ENCODE measurements at places on chromosomes 11 and 22. TPM values are rescaled to one million over a fixed set of nuclear protein-coding genes. Genes with fewer than 3 reads are reported as not detected.
A peak's percentile ranks its signal among the peaks of the same experiment; 100 is the strongest.

The CCDC73 gene
- total RNA-seq = 0.11 TPM

DNA sequence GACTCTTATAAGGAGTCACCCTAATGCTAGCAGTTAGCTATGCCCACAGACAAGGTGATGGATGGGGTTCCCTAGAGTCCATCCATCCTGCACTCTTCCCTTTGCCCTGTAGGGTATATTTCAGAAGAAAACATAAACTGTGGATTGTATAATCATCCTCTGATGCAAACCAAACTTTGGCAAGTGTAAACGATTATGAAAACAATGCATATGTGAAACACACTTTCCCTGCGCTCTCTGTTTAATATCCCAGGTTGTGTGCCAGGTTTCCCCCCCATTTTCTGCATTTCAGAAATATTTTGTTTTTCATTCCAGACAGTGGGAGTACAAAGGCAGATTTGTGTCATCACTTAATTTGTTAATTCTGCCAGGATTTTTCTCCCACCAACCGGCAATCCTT is 110.0 kb downstream of the LDLRAD3 start:
- no peaks in the 10 kb centered on the region for H3K27me3 ChIP-seq
- no peaks in the 10 kb centered on the region for H3K36me3 ChIP-seq
- H3K4me3 ChIP-seq = no peak overlapping the region
- no peak for DNase-seq
- no peaks in the 10 kb centered on the region for H3K4me1 ChIP-seq

GRCh38 chr11:126411971-126412381 is 56.5 kb downstream of the ST3GAL4 start:
- peaks cover 55% of the 10 kb centered on the region for H3K36me3 ChIP-seq
- no peak for DNase-seq
- H3K4me3 ChIP-seq = no peak overlapping the region
- H3K27me3 ChIP-seq = no peaks in the 10 kb centered on the region
- no peak overlapping the region for H3K27ac ChIP-seq

- H3K27me3 ChIP-seq = peaks cover 30% of the 10 kb centered on the region
- H3K36me3 ChIP-seq = no peaks in the 10 kb centered on the region
- DNase-seq = no peak
- H3K4me3 ChIP-seq = no peak overlapping the region
- H3K4me1 ChIP-seq = peaks cover 47% of the 10 kb centered on the region
These were observed 5.6 kb downstream of the OVOL1 start for GRCh38 chr11:65792456-65792855.

The SMTNL1 gene
- not detected for total RNA-seq

The MAPK8IP2 gene
- 2.1 TPM for total RNA-seq

The API5 gene
- total RNA-seq = 59.0 TPM

DNA sequence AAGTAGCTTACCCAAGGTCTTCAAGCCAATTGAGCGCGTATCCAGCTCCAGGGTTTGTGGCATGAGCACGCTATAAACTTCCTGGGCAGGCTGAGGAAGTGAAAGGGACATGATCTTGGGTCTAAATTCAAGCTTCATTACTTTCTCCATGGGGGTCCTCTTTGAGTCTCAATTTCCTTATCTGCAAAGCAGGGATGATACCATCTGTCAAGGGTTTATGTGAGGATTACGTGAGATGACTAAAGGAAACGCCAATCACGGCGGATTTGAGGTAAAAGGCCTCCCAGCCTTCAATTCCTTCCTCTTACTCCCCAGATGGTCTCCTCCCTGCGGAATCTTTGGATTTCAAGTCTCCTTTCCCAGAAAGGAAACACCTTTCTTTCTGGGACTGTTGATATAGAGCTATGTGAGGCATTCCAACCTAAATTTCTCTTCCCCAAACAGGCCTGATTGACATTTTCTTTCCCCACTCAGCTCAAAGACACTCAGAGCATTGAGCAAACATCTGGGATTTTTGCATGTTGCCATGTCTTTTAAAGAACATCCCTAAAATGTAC is 474.4 kb downstream of the INSC start:
- H3K27ac ChIP-seq = no peak overlapping the region
- no peaks in the 10 kb centered on the region for H3K36me3 ChIP-seq
- no peak overlapping the region for H3K4me3 ChIP-seq
- H3K4me1 ChIP-seq = no peaks in the 10 kb centered on the region
- no peak for DNase-seq

DNA sequence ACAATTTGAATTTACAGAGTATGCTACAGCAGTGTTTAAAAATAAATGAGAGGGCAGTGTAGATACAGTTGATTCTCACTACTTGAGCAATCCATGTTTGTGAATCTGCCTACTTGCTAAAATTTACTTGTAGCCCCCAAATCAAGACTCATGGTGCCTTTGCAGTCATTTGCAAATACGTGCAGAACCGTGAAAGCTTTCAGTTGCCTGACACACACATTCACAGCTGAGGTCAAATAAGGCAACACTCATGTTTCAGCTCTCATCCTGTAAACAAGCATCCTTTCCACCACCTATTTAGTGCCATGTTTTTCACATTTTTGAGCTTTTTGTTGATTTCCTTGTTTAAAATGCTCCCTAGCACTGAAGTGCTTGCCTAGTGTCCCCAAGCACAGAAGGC is 32.5 kb upstream of the RASL10A start:
- H3K4me3 ChIP-seq = no peak overlapping the region
- H3K27ac ChIP-seq = no peak overlapping the region
- peaks cover 58% of the 10 kb centered on the region for H3K36me3 ChIP-seq
- H3K27me3 ChIP-seq = no peaks in the 10 kb centered on the region
- DNase-seq = no peak

- peak overlapping the region; percentile 89 for H3K27ac ChIP-seq
- H3K36me3 ChIP-seq = no peaks in the 10 kb centered on the region
- H3K4me3 ChIP-seq = peak overlapping the region; percentile 60
- peaks cover 98% of the 10 kb centered on the region for H3K4me1 ChIP-seq
- no peak for DNase-seq
These were observed 16.1 kb upstream of the PIM3 start for GRCh38 chr22:49944399-49944891.

DNA sequence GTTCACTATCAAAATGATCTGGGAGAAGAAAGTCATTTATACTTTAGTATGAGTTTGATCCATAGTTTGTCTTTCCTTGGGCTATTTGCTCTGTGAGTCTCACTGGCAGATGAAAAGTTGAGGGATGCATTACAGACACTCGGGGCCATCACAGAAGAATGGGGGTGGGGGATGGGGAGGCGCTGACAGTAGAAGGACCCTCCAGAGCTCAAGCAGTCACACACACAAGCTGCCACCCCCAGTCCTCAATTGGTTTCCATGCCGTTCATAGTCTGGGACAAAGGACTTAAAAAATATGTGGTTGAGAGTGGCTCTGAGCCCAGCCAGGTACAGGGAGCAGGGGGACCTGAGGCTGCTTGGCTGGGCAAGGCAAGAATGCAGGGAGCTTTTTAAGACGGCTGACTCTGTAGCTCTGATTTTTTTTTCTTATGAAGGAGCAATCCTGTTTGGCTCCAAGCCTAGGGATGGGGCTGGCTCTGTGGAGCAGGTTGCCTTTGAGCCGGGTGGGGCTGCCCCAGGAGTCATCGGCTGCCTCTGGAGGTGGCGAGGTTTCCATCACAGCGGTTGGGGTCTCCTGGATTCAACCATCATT is 13.3 kb upstream of the ANO1 start:
- H3K36me3 ChIP-seq = no peaks in the 10 kb centered on the region
- DNase-seq = no peak
- H3K27ac ChIP-seq = no peak overlapping the region

- no peak within 1 kb of the TSS for H3K27ac ChIP-seq
- peaks cover 4% of the 10 kb centered on the region for H3K27me3 ChIP-seq
- DNase-seq = no peak
- no peaks in the 10 kb centered on the region for H3K36me3 ChIP-seq
These were observed at the start of gene PTPRJ for GRCh38 chr11:47980088-47980906. Gene PTPRJ (plus strand): TSS chr11:47980559. CDS start chr11:47980913, 354 bp downstream.

DNA sequence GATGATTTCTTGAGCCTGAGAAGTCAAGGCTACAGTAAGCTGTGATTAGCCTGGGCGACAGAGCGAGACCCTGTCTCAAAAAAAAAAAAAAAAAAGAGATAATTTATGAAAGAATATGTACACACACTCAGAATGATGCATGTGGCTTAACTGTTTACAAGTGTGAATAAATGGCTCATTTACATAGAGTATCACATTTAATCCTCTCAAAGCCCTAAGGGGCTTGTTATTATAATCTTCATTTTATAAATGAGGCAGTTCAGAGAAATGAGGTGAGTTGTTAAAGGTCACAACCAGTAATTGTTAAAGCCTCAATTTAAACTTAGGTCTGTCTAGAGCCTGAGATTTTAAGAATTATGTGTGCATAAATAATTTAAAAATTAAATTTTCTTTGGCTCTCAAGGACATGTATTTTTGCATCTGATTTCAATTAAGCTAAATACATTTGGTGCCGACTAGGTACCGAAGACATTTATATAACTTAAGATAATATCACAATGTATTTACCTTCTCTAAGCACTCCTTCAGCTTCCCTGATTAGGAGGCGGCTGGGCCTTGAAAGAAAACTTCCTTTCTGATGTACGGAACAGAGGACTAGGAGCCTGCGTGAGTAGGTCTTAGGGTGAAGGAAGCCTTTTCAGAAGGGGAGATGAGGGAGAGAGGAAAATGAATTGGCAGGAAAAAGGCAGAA is 28.5 kb upstream of the DDX6 start:
- H3K27me3 ChIP-seq = no peaks in the 10 kb centered on the region
- no peaks in the 10 kb centered on the region for H3K4me1 ChIP-seq

The MFNG gene
- total RNA-seq = 1.0 TPM

GRCh38 chr11:818396-819128 is at the start of gene PNPLA2:
Gene PNPLA2 (plus strand): TSS chr11:818914. CDS start chr11:819719, 805 bp downstream.
- peak; percentile 74 for DNase-seq
- peak within 1 kb of the TSS; percentile 98 for H3K4me3 ChIP-seq
- H3K36me3 ChIP-seq = peaks cover 10% of the 10 kb centered on the region
- no peaks in the 10 kb centered on the region for H3K27me3 ChIP-seq

The ARFIP2 gene
- total RNA-seq = 58.9 TPM

DNA sequence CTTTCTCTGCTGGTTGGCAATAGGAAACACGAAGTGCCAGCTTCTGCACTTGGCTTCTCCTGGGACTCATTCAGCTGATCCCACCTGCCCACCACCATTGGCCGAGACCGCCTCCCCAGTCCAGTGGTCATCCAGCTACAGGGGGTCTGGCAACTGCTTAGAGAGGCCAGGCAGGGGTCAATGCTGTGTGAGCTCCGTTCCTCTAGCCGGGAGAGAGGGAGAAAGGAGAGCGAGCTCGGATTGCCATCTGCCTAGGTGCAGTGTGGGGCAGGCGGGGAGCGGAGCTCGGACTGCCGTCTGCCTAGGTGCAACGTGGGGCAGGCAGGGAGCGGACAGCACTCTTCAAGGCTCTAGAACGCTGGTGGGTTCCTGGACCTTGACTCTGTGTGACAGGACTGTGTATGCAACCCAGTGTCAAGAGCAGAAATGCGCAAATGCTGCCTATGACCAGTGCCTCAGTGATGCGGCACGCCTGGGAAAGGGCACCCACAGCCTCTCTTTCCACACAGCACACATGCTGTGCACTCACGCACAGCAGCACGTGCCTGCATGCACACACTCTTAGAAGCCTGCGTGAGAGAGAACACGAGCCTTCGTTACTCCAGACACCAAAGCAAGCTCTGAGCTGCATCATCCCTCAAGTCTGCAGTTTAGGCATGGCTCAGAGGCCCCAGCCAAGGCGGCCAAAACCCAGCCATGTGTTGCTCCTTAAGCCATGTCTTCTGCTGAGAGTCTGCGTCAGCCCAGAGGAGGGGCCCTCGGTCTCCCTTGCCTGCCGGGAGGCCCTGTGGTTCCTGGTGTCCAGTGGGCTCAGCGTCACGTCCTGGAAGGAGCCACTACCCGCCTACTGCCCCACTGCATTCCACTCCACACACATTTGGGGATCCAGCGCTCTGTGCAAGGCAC is 26.8 kb upstream of the JAM3 start:
- no peaks in the 10 kb centered on the region for H3K4me1 ChIP-seq
- peaks cover 20% of the 10 kb centered on the region for H3K27me3 ChIP-seq

DNA sequence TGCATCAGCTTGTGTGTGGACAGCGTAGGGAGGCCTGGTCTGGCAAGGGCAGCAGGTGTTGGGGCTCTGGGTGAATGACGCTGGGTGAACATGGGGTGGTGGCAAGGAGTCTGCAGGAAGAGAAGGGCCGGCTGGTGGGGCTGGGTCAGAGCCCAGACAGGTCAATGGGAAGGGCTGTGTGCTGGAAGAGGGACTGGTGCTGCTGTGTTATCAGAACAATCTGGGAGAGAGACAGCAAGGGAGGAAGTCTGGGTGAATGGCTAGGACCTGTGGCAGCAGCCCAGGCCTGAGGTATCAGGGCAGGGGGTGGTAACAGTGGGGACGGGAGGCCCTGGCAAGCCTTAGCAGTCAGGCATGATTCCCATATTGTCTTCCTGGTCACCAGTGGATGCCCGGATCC is 206.7 kb downstream of the SNX19 start:
- no peak overlapping the region for H3K4me3 ChIP-seq
- H3K27ac ChIP-seq = no peak overlapping the region
- DNase-seq = no peak
- H3K4me1 ChIP-seq = no peaks in the 10 kb centered on the region
- H3K36me3 ChIP-seq = no peaks in the 10 kb centered on the region

- no peak for DNase-seq
- H3K27me3 ChIP-seq = no peaks in the 10 kb centered on the region
- no peaks in the 10 kb centered on the region for H3K36me3 ChIP-seq
- H3K4me3 ChIP-seq = no peak overlapping the region
- H3K27ac ChIP-seq = no peak overlapping the region
These were observed 1374.7 kb upstream of the RAG2 start for GRCh38 chr11:37972691-37973090.

- DNase-seq = no peak
- H3K27me3 ChIP-seq = peaks cover 5% of the 10 kb centered on the region
- no peaks in the 10 kb centered on the region for H3K4me1 ChIP-seq
- no peaks in the 10 kb centered on the region for H3K36me3 ChIP-seq
- H3K27ac ChIP-seq = no peak overlapping the region
These were observed 28.5 kb downstream of the LINC01488 start for GRCh38 chr11:69509846-69510390.

The MPZL2 gene
- total RNA-seq = 16.6 TPM

DNA sequence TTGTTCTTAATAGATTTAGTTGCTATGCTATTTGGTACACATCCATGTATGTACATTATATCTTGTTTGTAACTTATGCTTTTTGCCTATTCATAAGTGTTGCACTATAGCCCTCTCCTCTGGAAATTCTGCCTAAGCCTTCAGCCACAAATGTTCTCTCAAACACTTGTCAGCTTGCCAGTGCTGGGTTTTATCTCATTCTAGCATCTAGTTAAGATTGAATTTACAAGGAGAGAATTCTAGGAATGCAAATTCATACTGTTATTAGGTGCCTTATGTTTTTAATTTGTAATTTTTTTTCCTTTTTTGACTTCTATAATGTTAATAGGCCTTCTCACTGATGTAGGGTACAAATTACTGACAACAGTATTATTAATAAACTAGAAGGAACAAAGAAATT is 14.6 kb upstream of the CTSC start:
- H3K4me3 ChIP-seq = no peak overlapping the region
- H3K27ac ChIP-seq = no peak overlapping the region
- H3K4me1 ChIP-seq = no peaks in the 10 kb centered on the region
- DNase-seq = no peak
- no peaks in the 10 kb centered on the region for H3K27me3 ChIP-seq
